ENCODE measurements at places on chromosomes 2 and 18.

- DNase-seq: peak; percentile 85
Measured at GRCh38 chr2:148643998-148644882, at the start of gene EPC2. Gene EPC2, plus strand, starts transcription at chr2:148644751. Its CDS starts 267 bp downstream, at chr2:148645018.

DNA sequence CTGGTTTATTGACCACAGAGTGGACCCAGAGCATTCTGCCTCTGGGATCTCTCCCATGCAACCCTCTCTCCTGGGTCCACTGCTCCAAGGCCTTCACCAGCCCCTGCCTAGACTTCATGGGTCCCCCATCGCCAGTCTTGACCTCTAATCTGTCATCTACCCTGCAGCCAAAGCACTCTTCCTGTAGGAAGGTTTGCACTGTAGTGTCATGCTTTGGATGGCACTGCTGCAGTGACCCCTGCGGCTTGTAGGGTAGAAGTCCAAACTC lies 41.7 kb downstream of the MYO7B start:
- no peak for DNase-seq

DNA sequence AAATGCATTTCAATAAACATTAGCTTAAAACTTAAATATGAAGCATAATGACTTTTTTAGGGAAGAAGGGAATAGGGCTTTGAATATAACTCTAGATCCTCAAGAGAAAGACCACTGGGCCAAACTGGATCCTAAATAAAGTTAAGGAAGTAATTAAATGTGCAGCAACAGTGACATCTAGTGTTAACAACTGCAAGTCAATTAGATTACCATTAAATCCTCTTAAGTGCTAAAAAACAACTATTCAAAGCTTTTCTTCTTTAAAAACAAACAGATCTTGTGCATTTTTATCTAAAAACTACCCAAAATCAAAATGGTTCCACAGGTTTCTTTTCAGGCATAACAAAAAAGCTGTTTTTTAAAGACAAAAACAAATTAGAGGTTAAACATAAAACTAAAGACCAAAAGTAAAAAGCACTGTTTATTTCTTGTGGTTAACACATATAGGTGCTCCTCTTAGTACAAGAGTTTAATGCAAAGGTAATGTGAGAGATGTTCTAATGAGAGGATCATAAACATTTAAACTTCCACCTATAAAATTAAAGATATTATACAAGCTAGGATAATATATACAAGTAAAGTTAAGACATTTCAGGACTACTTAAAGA lies 111.4 kb downstream of the THADA start:
- no peak for DNase-seq

DNA sequence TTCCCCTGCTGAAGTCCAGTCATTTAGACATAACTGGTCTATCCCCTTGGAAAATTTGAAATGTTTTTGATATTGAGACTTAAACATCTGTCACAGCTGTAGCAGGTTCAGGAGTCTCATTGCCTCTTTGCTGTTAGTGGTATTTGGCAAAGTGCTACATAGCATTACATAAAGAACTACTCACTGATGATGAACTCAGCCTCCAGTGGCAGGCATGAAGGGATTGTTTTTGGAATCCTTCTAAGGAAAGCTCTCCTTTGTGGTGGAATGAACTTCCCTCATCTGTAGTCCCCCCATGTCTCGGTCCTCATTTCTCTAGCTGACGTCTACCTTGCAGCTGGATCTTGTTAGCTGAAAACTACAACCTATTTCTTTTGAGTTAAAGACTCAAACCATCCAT lies 111.6 kb downstream of the TACR1 start:
- DNase-seq: no peak

GRCh38 chr18:3592864-3593263 lies 142.9 kb downstream of the TGIF1 start:
- no peak for DNase-seq

GRCh38 chr2:116716444-116716843 lies 1098.0 kb upstream of the DDX18 start:
- no peak for DNase-seq

- no peak for DNase-seq
Measured at GRCh38 chr2:151905963-151906632, 77.9 kb upstream of the ARL5A start.

- DNase-seq: no peak
Measured at GRCh38 chr18:59540780-59541179, 156.4 kb downstream of the CCBE1 start.

DNA sequence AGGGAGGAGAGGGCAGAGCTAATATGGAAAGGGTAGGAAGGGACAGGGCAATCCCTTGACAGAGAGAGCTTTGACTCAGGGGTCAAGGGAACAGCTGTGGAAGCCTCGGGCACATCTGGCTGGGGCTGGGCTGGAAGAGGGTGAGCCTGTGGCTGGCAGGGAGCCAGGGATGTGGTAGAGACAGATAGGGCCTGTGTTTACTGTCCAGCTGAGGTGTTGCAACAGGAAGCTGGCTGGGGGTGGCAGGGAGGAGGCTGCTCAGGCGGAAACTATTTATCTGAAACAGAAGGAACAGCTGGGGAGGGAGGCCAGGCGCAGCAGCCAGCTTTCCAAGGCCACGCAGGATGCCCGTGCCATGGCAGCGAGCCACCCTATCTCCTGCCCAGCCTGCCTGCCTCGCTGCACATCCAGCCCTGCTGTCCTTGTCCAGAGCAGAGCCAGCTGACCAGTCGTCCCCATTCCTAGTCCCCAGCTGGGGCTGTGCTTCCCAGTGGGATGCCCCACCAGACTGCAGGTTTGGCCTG lies 264.7 kb downstream of the CYP26B1 start:
- DNase-seq: no peak

- DNase-seq: no peak
Measured at GRCh38 chr2:182015334-182016109, 29.9 kb downstream of the PPP1R1C start.

DNA sequence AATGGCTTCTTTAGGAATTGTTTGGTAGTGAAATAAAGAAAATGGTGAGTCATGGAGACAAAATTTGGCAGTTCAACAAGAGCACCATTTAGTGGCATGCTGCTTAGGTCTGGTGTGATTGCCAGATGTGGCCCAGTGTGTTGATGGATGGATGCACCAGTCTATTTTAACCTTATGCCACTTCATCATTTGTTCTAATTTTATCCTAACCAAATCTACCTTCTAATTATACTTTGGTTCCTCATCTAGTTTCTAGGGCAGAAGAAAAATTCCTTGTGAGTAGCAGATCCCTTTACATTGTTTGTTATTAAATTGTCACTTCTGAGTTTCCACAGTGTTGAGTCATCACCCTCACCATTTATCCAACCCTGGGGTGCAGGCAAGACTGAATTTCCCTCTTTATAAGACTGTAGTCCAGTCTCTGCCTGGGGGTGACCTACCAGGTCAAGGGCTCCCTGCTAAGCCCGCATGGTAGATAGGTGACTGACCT lies 32.5 kb downstream of the NABP1 start:
- no peak for DNase-seq

GRCh38 chr2:204108330-204108751 lies 171.8 kb downstream of the ICOS start:
- peak; percentile 23 for DNase-seq

DNA sequence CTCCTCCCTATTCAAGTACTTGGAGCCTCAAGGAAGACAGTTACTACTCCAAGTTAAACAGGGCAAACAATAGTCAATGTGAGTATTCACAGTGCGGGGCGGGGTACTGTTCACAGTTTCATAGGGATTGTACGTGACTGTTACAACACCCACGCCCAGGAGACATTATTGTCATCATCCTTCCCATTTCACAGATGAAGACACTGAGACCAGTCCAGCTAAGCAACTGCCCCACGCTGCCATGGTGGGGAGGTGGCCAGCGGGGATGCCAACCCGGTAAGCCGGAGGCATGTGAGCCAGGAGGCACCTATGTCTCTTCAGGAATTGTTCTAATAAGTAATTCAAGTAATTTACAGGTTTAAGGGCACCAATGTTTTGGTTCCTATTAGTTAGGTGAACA lies 982 bp downstream of the HJURP start:
- DNase-seq: no peak

GRCh38 chr2:54957321-54957999 lies 92.8 kb downstream of the RTN4 start:
- no peak for DNase-seq

DNA sequence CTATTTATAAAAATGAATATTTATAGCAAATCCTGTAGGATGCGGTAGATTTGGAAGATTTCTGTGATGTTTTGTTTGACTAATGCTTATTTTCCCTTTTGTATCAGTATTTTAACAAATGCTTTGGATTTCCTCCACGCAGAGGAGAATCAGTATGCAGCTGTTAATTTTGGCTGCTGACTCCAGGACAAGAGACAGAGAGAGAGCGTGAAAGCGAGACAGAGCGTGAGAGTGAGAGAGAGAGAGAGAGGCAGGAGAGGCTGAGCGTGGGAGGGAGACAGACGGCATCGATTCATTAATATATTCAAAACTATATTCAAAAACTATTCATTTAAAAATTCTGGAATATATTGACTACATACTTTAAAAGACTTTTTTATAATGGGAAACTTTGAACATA lies 62.5 kb downstream of the RRM2 start:
- no peak for DNase-seq

DNA sequence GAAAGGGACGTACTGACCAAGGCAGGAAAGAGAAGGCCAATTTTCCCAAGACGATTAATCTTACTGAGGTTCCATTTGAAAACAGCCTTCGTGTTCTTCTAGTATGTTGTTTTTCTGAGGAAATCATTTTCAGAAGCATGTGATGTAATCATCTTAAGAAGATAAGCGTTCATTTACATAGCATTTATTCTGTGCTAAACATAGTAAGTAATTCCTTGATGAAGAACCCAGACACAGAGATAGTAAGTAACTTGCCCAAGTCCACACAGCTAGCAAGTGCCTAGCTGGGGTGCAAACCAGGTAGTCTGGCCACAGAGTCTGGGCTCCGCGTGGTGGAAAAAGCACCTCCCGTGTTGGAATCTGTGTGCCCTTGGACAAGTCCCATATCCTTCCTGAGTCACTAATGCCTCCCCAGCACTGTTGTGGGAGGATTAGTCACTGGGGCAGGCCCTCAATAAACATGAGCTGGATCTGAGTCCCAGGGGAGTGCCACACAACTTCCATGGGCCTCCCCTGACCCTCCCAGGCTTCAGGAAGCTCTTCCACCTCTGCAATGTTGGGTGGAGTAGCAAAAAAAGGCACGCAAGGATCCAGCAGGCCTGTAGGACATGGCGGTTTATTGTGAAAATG lies 26.9 kb upstream of the ASAP2 start:
- DNase-seq: no peak

- no peak for DNase-seq
Measured at GRCh38 chr2:198973785-198974184, 484.0 kb downstream of the SATB2 start.

GRCh38 chr2:238853721-238854120 lies 5.8 kb downstream of the TWIST2 start:
- DNase-seq: no peak

DNA sequence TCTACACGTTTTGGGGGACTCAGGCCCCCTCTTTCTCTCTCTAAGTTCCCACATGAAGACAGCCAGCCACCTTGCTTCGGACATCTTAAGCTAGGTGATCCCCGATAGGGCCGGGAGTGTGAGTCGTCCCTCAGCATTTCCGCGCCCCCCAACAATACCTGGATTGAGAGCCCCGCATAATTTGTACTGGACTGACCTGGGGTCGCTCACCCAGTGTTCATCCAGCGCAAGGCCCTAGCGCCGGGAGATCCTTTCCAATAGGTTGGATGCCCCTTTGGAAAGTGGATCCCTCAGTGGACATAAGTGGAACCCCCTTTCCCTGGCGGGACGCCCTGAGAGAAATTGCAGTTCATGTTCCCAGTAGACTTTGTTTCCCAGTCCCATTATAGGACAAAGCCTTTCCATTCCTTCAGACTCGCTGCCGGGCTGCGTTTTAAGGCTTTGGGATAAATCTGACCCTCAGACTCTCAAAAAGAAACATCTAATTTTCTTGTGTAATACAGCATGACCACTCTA lies 77.8 kb upstream of the KCNH7 start:
- DNase-seq: no peak

- DNase-seq: peak; percentile 13
Measured at GRCh38 chr18:45839414-45840395, 14.2 kb downstream of the SIGLEC15 start.

- DNase-seq: no peak
Measured at GRCh38 chr2:234676783-234677450, 180.0 kb upstream of the ARL4C start.

DNA sequence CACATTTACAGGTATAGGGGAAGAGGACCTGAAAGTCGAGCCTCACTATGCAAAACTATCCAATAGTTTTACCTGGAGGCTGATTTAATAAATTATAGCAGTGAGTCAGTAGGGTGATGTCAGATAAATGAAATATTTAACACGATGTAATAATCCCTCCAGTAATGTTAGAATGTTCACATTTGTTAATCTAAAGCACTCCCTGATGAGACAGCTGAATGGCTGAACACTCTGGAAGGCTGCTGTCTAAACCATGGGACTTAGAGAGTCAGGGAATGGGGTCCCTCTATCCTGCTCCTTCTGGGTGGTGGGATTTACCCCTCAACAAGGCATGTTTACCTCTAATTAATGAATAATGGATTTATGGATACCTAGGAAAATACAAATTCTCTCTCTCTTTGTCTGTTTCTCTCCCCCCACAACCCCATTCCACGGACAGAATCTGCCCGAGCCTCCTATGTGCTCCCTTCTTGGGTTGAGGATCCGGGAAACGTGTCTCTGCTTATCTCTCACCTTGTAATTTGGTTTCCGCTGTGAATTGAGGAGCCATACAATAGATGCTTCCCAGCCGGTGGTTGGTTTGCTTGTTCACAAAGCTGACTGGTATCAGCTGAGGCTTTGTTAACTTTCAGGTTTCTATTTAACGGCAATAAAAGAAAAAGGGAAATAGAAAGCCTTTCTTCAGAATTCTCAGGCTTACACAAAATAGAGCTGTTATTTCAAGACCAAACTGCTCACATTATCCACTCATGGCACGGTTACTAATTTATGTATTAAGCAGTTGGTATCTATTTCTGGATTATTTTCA lies 25.9 kb downstream of the LRRC30 start:
- no peak for DNase-seq

GRCh38 chr2:96684883-96685576 lies 42.5 kb downstream of the FER1L5 start:
- DNase-seq: no peak

DNA sequence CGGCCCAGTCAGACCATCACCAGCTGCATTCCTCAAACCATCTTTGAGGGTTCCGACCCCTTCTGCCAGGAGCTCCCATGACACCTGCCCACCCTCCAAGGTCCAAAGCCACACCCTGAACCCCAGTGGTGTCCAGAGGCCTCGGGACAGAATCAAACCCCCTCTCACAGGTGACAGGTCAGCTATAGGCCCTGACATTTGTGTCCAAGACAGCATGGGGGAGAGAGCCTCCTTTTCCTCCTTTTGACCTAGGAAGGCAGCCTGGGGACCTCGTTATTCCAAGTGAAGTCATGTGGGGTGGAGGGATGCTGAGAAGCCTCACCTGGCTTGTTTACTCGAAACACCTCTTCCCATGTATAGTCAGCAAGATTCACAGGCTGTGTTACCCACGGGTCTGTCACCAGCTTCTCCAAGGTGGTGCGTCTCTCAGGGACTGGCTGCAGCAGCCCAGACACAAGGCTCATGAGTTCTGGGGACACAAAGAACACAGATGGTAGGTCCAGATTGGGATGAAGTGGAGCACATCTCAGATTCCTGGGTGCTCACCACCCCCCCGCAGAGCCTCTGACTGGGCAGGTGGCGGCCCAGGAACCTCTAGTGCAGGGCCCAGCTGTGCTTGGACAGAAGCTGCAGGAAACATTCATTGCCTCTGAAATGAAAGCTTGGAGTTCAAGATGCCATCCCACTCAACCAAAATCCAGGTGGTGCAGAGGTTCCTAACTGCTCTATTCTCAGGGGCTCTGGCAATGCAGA lies 5.1 kb upstream of the MTERF4 start:
- DNase-seq: no peak
